ENCODE measurements at places on chromosomes 3 and 15. TPM values are rescaled to one million over a fixed set of nuclear protein-coding genes. Genes with fewer than 3 reads are reported as not detected.
A peak's percentile ranks its signal among the peaks of the same experiment; 100 is the strongest.

DNA sequence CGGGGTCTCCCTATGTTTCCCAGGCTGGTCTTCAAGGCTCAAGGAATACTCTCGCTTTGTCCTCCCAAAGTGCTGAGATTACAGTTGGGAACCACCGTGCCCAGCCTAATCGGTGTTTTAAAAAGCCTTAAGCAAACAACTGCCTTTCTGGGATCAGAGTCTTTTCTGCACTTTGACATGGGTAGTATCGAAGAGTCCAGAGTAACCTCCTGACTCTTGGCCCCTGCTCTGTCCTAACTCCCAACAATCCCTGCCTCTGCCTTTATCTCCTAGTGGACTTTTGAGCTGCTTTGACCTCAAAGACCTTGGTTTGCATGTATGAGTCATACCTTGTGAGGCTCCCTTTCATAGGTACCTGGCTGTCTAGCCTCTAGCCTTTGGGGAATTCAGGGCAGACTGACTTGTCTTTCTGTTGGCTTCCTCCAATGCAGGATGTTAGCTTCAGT lies 21.0 kb upstream of the HACD2 start:
- DNase-seq, result no peak

ZNF80 gene
- total RNA-seq, result not detected

DNA sequence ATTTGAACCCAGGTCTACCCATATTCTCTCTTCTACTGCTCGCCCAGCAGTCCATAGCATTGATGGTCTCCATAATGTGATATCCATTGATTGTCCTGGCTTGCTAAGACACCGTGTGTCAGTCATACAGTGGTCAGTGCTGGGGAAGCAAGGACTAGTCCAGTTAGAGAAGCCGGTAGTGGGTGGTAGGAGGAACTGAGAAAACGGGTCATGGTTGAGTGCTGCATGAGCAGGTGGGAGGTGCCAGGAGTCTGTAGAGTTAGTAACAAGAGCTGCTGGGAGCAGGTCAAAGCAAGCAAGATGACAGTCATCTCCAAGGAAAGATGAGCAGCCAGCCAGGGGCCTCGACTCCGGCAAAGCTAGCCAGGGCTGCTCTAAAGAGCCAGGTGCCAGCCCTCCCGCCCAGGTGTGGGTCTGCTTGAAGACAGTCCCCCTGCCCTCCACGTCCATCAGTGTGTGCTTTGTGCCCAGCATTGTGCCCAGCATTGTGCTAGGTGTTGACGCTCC lies 29.5 kb upstream of the USP3 start:
- no peak for DNase-seq

- no peak for DNase-seq
Measured at GRCh38 chr3:149077628-149078027, 8.7 kb downstream of the HLTF start.

ABHD14A gene
- total RNA-seq, result 9.2 TPM

GRCh38 chr15:46312133-46312740 lies 677.4 kb downstream of the SQOR start:
- DNase-seq, result peak; percentile 80

DOCK3 gene
- total RNA-seq, result 0.24 TPM

CACNA1D gene
- 5.3 TPM for total RNA-seq

DNA sequence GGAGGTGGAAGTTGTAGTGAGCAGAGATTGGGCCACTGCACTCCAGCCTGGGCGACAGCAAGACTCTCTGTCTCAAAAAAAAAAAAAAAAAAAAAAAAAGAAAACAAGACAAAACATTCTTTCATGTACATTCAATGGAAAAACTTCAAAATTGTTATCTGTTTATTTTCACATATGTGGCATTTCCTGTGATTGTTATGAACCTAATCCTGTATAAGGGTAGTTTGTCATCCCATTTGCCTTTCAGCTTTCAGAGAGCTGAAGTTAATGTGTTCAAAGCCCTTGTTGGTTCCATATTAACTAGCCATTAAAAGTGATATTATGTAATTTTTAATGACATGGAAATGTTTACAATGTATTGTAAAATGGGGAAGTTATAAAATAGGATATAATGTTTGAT lies 17.3 kb upstream of the NCK1 start:
- DNase-seq, result no peak

- DNase-seq, result no peak
Measured at GRCh38 chr3:133256787-133257483, 142.9 kb upstream of the BFSP2 start.

DNA sequence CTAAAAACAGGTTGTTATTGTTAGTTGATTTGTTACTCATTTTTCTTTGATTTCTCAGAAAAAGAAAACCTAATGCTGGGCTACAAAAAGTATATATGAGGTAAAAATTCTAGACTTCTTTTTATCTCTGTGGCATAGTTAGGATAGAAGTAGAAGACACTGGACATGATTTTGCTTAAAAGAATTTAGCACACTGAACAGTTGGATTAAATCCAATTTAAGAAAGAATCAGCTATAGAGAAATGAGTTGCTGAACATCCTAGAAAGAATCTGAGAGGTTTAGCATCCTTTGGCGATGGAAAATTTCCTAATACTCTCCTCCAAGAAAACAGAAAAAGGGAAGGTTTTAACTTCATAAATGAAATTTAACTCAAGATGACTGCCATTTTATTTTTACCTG lies 259.7 kb downstream of the TBL1XR1 start:
- DNase-seq, result no peak

UCN2 gene
- not detected for total RNA-seq

DNA sequence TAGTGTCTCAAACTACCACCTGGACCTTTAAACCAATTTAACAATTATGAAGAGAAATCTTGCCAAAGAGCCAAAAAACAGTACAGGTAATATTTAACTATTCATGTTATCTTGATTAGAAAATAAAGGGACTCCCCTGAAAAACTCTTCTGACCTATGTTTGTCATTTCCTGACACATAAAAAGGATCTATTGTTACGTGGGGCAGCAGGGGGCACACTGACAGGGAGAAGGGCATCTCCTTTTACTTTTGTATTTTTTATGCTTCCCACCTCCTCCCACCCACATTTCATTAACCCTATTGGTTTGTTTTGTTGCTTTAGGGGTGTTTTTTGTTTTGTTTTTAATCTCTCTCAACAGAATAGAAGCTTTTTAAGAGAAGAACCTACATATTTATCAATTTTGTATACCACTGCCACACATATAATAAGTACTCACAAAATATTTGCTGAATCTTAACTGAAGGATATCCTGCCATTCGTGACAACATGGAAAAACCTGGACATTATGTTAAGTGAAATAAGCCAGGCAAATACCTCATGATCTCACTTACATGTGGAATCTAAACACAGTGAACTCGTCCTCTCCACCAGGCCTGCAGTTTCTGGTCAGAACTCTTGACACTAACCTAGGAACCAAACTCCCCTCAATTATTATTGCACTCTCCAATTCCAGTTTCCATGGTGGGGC lies 17.7 kb downstream of the STAG1 start:
- DNase-seq, result no peak

All from pancreas (tissue), 10 donors.